NCI-H2081 treated with DMSO at 0.1 percent for 48 hours (cell line): ENCODE measurements at places on chromosomes 4 and X.

GRCh38 chrX:54842607-54843006 is 35.1 kb downstream of the MAGED2 start:
- DNase-seq: no peak

GRCh38 chr4:53782458-53782845 is 191.2 kb upstream of the LNX1 start:
- no peak for DNase-seq

DNA sequence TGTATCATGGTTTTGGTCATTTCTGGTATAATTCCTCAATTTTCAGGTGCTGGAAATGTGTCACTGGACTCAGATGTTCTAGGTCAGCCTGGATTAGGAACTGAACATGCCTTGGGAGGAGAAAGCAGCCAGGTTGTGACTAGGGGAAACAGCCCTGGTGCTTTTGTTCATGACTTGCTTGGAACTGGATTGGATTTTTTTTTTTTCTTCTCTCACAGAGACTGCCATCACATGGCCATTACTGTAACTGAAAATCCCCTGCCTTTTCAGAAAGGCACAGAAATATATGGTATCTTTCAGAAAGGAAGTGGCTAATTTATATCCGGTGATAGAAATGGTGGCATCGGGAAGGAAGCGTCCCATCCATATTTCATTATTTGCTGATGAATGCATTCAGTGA is 34.6 kb downstream of the SEPTIN11 start:
- DNase-seq: no peak

DNA sequence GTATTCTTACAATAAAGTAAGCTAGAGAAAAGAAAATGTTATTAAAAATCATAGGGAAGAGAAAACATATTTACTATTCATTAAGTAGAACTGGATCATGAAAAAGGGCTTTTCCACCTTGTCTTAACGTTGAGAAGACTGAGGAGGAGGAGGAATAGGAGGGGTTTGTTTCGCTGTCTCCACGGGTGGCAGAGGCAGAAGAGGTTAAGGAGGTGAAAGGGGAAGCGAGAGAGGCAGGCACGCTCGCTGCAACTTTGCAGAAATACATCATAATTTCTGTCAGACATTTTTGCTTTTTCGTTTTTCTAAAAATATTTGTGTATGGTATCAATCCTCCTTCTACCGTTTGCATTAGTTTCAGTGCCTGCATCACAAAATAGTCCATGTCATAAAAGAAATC is 2375.1 kb upstream of the AGA start:
- DNase-seq: no peak

DNA sequence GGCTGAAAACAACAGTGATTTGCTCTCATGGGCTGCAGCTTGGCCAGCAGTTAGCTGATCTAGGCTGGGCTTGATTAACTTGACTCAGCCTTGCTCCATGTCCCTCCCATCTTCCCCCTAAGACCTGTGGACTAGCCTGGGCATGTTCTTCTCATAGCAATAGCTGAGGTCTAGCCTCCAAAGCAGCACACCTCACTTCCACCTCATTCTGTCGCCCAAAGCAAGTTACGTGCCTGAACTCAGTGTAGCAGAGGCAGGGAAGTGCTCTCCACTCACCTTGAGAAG is 62.2 kb downstream of the EVC start:
- DNase-seq: no peak

DNA sequence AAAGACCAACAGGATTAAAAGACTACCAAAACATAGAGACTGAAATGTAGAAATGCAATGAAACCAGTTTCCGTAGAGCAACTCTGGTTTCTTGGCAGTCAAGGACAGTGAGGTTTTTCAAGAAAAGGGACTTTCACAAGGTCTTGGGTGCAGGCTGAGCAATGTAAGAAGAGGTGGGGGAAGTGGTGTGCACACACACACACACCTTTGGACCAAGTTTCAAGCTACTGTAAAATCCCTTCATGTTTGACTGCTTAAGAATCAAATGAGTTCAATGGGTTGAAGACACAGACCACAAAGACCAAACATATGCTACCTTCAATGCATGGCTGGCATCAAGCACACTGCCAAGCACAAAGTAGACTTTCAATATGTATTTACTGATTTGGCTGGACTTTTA is 17.8 kb upstream of the MCF2 start:
- DNase-seq: no peak

DNA sequence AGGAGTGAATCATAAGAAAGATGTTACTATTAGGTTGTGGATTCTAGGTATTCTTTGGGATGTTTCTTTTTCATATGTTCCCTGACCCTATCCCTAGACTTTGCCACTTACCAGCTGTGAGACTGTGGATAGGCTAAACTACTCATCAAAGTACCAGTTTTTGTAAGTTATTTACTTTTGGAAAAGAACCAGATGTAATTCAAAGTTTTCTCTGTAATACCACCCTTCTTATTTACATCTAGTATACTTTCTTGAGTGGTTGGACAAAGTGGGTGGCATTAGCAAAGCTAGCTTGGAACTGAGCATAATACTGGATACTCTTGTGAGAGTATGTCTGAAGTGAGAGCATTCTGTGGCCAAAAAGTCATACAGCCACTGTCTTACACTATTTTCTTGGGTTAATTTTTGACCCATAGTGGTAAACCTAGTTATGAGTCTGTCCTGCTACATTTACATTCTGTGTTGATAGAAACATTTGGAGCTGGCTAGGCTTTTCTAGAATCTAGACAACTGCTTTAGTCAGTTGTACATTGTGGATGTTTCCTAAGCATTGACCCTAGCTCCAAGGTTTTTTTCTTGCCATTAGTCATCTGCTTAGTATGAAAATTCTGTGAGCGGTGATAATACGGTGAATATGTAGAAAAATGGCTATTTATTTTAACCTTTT is 41.7 kb downstream of the KDM6A start:
- DNase-seq: no peak

GRCh38 chrX:73940893-73941470 is 363.0 kb upstream of the ZCCHC13 start:
- no peak for DNase-seq

- no peak for DNase-seq
Observed at GRCh38 chr4:67933755-67934154, 29.5 kb downstream of the TMPRSS11A start.

- no peak for DNase-seq
Observed at GRCh38 chrX:131837325-131837724, 185.8 kb upstream of the STK26 start.

DNA sequence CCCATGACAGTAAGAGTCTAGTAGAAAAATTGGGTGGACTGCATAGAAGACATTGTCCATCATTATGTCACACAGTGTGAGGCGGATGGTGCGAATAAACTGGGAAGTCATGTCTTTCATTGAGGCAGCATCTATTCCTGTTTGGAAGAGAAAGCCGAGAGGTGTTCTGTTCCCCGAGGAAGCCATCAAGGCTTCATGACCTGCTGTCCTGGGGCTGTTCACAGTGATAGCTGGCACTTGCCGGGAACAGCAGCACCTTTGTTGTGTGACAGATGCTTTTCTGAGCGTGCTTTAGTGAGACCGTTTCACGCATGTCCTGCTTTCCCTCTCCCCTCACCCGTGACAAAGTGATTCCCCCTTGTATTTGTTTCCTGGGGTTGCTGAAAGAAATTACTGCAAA is 20.3 kb downstream of the RGS12 start:
- DNase-seq: no peak

DNA sequence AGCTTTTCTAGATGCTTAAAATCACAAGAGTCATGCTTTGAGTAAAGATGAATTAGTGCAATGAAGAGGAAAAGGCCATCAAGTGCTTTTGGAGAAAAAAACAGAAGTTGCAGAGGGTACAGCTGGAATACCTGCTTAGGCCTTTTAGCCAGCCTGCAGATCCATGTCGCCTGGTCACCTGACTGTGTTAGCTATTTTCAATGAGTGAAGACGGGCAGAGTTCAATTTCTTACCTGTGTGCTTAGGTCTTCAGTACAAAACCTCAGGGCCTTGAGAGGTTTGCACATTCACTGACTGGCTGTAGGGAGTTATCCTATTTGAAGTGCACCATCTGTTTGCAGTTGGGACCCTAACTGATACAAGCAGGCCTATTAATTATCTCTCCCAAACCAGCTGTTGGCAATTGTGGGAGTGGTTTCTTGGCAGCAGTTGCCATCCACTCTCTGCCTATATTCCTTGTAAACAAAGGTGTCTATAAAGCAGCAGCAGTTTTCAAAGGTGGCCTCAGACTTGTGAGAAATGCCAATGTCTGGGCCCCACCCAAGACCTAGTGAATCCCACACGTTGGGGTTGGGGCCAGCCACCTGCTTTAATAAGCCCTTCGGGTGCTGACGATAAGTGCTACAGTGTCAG is 16.3 kb upstream of the FAT1 start:
- no peak for DNase-seq

GRCh38 chr4:91319556-91320268 is 984.1 kb upstream of the GRID2 start:
- DNase-seq: no peak
